ENCODE measurements at places on chromosomes 12 and 14.

GRCh38 chr12:56955631-56956256 lies 1.7 kb downstream of the RDH16 start:
- DNase-seq = no peak

DNA sequence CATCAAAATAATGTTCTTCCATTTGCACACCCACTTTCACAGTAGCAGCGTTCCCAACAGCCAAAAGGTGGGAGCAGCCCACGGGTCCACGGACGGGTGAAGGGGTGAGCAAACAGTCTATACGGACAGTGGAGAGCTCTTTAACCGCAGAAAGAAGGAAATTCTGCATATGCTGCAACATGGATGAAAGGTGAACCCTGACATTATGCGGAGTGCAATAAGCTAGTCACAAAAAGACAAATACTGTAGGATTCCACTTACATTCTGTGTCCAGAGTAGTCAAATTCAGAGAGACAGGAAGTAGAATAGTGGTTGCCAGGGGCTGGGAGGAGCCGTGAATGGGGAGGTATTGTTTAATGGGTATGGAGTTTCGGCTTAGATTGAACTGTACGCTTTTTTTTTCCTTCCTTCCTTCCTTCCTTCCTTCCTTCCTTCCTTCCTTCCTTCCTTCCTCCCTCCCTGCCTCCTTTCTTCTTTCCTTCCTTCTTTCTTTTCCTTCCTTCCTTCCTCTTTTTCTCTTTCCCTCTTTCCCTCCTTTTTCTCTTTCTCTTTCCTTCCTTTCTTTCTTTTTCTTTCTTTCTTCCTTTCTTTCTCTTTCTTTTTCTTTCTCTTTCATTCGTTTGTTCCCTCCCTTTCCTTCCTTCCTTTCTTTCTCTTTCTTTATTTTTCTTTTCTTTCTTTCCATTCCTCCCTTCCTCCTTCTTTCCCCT lies 15.8 kb upstream of the ANKRD9 start:
- no peak for DNase-seq

- no peak for DNase-seq
These were observed 266.7 kb upstream of the AMIGO2 start for GRCh38 chr12:47346251-47347019.

DNA sequence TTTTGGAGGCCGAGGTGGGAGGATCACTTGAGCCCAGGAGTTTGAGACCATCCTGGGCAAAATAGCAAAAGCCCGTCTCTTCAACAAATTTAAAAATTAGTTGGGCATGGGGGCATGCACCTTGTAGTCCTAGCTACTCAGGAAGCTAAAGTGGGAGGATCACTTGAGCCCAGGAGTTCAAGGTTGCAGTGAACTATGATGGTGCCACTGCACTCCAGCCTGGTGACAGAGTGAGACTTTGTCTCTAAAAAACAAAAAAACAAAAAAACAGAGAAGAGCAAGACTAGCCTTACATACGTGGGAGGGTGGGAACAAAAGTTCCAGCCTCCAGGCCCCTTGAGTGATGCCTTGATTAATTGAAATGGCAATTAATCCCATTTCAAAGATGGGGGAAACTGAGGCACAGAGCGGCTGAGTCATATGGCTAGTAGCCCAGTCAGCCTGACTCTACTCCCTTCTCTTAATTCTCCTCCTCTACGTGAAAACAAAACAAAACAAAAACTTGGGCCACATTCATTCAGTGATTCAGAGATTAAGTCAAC lies 3.3 kb upstream of the FAM222A start:
- no peak for DNase-seq

DNA sequence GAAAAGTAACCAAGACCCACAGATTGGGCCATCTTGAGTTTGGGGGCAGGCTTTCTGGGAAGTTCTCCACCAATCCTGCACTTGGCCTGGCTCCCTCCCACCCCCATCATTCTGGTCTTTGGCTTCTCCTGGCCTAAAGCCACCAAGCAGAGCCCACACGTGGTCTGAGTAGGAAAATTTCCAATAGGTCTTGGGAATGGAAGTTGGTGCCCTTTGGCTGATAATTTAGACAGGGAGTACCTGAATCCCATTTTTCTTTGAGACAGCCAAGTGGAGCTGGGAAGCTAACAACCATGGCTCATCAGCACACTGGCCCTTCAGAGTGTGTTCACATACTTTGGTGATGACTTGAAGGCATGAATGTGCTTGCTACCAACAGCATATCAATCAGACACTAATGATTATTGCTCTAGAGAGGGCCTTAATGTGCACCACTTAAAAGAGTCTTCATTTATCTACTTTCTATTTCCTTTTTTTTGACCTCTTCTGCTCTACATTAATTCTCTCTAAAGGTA lies 156.0 kb downstream of the EGLN3 start:
- DNase-seq = no peak

- no peak for DNase-seq
These were observed 51.8 kb downstream of the PPP1R36 start for GRCh38 chr14:64601571-64601970.

- DNase-seq = no peak
These were observed 2.7 kb upstream of the SLCO1A2 start for GRCh38 chr12:21337453-21337852.

DNA sequence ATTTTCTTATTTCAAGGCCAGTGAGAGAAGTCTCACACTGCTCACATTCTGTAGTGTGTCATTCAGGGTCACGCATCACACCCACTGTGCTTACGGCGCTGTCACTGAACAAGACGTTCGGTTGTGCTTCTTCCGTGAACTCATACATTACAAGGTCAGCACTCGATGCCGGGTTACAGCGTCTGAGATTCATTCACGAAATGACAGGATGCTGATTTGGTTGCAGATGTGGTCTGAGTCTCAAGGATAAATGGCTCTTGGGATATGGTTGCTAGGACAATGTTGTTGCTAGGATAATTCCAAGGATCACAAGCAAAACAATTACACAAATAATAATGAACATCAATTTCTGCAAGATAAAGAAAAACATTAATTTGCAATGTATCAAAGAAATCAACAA lies 47.4 kb downstream of the STX2 start:
- no peak for DNase-seq

DNA sequence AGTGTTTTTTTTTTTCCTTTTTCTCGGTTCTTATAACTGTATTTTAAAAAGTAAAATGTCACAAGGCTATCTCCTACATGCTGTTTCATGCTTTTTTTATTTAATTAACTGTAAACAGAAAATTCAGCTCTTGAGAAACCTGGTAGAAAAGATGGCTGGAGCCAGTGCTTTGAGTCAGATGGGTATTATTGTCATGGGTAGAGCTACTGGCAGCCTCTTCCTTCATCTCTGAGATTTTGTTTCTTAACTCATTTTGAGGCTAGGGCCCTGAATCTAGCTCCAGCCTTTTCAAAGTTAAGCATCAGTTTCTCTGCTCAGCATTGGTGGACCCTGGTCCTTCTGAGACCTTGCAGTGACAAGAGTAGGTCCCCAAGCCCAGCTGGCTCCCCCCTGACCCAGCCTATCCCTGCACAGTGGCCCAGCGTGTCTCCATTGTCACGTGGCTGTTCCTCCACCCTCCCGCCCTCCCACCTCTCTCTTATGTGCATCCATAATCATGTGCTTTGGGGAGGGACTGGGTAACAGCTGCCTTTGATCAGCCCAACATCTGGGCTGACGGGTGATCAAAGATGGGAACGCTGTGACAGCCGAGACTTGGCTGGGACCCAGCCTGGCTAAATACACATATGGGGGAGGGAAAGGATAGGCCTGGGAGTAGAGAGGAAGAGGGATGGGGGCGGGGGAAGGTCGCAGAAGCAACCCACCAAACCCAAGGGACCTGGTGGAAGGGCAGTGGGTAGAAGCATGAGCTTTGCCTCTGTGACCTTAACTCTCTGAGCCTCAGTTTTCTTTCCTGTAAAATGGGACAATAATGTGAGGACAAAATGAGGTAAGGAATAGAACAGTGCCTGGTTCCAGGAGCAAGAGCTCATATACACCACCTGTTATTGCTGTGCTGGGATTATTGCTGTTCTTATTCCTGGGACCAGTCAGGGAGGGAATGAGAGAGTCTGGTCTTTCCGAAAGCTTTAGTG lies 24.4 kb upstream of the RBM19 start:
- DNase-seq = no peak

DNA sequence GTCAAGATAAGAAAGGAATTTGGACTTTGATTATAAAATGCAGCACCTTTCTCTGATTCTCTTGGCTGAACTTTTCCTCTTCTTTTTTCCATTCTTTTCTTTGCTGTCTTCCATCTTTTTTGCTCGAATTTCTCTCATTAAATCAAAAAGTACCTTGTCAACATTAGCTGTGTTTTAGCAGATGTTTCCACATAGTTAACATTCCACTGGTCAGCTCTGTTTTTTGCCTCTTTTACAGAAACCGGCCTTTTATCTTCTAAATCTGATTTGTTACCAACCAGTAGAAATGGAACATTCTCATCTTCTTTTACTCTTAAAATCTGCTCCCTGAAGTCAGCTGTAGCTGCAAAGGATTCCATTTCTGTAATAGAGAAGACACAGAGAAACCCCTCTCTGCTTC lies 71.1 kb upstream of the SYT1 start:
- DNase-seq = no peak

DNA sequence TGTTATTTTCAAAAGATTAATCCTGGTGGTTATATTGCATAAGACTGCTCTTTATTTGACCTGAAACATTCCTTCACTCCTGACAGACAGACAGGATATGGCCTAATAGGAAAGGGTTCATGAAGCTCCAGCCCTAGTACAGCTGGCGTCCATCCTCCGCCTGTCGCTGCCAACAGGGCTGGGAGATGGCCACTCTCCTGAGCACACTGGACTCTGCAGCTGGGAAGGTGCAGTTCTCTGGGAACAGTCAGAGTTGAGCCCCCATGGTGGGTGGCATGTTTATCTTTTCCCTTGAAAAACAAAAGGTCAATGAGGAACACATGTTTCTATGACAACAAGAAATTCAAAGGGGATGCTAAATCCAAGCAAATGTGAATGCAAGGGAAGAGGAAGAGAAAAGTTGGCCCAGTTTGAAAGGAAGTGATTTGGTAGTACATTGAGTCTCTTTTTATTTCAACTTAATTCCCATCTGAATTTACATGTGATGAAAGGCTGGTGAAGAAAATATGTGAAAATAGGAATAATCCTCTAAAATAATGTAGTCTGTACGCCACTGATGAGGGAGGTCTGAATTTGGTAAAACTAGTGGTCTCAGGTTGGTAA lies 89.9 kb upstream of the DCN start:
- no peak for DNase-seq

- no peak for DNase-seq
These were observed 128.7 kb upstream of the BMP4 start for GRCh38 chr14:54085232-54085761.

- DNase-seq = no peak
These were observed 272.0 kb downstream of the RPAP3 start for GRCh38 chr12:47433876-47434275.

- no peak for DNase-seq
These were observed 32.5 kb upstream of the DUSP6 start for GRCh38 chr12:89384807-89385206.

DNA sequence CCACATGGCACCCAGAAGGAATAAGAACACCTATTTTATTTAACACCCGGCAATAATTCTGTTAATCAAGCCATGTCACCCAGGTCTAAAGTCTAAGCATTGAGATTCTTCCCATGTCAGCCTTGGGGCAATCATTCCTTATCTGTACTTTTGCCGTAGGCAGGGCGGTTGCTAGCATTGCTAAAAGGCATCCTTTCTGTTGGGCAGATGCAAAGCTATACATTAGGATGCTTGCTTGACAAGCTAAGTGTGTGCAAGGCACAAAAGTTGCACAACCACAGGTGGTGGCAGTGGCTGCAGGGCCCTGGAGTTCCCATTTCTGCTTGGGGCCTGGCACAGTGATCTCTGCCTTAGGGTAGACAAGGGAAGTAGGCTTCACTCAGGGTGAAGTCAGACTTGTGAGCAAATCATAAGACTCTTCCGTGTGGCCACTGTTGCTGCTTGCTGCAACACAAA lies 12.5 kb upstream of the GALNT6 start:
- DNase-seq = no peak

DNA sequence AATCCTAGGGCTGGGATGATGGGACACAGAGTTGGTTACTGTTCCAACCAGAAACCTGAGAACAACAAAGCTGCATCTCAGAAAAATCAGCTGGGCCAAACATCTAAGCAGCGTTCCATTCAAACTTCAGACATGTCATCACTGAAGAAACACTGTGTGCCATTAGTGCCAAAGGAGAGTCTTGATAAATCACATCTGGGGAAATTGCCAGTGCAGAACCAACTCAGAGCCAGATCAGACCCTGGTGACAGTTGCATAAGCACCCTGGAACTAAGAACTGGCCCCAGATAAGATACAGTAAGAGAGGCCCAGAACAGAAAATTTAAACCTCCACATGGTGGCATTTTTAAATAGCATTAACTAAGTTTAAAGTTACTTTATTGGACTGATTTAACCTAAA lies 482.8 kb downstream of the PRKD1 start:
- no peak for DNase-seq

DNA sequence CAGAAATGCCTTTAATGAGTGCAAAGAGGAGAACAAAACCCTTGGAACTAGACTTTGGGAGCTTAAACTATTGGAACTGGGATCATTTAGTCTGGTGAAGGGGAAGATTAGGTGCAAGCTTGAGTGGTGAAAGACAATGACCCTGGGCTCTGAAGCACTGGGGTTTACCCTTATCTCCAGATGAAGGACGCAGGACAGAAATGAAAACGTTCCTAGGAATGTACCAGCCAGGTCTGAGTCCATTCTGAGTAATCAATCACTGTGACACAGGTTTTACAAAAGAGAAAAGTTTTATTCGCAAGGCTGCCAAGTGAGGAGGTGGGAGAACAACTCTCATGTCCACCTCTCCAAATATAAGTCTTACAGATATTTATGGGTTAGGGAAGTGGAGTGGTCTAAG lies 249.1 kb downstream of the LRIG3 start:
- DNase-seq = no peak

- DNase-seq = no peak
These were observed 91.0 kb downstream of the SLC8A3 start for GRCh38 chr14:70097576-70098249.

DNA sequence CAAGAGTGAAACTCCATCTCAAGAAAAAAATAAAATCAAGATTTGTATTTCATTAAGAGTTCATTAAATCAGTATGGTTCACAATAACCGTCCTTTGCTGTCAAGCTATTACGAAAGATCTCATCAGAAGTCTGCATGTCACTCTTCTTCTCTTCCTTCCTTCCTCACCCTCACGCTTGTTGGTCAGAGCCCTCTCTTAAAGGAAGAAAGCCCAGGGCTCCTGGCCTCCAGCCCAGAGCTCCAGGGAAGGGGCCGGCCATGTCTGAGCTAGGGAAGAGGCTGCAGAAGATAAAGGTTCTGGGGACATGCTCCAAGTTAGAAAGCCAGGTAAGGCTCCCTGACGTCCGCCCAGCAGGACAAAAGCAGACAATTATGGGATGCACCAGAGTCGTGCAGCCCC lies 43.1 kb upstream of the DLK1 start:
- DNase-seq = no peak

DNA sequence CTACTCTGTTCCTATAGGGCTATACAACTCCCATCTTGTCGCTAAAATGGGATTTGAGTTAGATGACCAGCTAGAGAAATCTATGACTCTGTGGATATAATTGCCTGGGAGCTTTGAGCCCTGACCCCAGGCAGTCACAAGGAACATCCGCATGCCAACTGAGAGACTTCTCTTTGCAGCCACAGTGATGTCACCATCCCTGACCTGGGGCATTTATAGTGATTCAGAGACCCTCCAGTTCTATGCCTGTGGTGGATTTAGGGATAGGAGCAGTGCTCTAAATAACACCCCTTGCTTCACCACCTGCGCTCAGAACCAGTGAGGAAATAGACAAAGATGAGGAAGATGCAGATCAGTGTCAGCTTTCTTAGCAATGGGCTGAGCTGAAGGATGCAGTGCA lies 86.2 kb downstream of the RIN3 start:
- DNase-seq = no peak

Measured in esophagus squamous epithelium (tissue), 5 donors.